CD14-positive monocyte (primary cell): ENCODE measurements at places on chromosomes 6 and 20.
A peak's percentile ranks its signal among the peaks of the same experiment; 100 is the strongest.

GRCh38 chr20:10213526-10213925 lies 5.1 kb upstream of the SNAP25 start:
- no peak for DNase-seq

- peak; percentile 69 for DNase-seq
These were observed 1.4 kb downstream of the MAPK13 start for GRCh38 chr6:36131511-36132245.

DNA sequence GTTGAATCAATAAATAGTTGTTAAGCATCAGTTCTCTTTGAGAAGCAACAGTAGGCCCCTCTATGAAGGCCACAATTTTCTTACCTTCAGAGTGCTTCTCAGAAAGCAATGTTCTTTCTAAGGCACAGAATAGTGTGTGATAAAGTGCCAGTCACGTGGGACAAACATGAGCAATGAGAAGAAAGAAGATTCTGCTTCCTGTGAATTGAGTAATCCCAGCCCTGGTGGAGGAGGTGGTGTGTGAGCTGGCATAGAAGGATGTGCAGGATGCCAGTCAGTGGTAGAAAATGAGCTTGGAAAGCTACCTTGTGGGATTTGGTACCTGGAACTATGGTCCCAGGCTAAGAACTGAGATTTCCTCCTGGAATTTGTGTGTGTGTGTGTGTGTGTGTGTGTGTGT lies 21.7 kb downstream of the KIZ start:
- peak; percentile 27 for DNase-seq

GRCh38 chr6:21037453-21037852 lies 503.2 kb downstream of the CDKAL1 start:
- no peak for DNase-seq

- DNase-seq = no peak
These were observed 2.3 kb downstream of the RPS18 start for GRCh38 chr6:33273924-33274902.

DNA sequence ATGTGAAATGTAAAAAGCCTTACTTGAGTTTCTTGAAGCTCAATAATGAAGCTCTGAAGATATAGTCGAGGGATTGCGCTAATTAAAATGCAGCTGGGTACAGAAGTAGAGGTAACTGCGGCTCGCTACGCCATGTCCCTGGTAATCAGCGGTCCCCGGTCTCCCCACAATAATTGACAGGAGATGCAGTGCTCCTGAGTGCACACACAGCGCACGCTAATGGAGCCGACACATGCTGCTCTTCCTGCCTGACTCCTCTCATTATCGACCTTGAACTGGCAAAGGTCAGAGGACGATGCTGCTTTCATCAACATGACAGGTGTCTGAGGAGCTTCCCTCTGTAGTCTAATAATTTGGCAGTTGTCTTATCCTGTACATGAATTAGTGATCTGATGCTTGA lies 365.9 kb downstream of the RNF144B start:
- DNase-seq = no peak

DNA sequence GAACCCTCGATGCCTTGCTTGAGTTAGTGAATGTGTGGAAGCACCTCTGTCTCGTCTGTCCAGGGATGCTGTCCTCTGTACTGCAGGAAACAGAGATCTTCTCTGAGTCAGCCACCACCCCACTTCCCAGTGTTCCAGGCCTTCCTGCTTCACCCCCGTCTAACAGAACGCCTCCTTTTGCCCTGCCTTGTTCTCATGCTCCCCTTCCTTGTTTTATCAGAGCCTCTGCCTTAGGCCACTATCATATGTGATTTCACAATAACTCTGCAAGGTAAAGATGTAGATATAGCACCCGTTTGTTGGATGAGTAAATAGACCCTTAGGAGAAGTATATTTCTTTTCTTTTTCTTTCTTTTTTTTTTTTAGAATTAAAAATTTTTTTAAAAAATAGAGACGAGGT lies 106.7 kb upstream of the CLDN20 start:
- DNase-seq = no peak

GRCh38 chr6:2766767-2767656 lies 1.8 kb downstream of the WRNIP1 start:
- DNase-seq = no peak

- DNase-seq = no peak
These were observed 8.0 kb upstream of the STX7 start for GRCh38 chr6:132520953-132521352.

DNA sequence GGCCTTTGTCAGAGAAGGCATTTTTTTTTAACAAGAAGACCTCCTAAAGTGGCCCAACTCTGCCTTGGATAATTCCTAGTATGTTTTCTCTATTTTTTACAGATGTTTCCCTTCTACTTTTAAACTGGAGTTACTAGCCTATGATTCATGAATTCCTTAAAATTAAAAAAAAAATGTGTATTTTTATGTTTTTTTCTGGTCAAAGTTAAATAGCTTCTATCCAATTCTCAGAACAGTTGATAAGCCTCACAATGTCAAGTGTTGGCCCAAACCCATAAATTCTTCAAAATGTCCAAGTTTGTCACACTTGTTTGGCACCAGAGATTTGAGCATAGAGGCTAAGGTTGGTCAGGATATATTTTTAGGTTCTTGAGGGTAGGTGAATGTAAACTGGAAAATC lies 64.0 kb downstream of the JAG1 start:
- no peak for DNase-seq

DNA sequence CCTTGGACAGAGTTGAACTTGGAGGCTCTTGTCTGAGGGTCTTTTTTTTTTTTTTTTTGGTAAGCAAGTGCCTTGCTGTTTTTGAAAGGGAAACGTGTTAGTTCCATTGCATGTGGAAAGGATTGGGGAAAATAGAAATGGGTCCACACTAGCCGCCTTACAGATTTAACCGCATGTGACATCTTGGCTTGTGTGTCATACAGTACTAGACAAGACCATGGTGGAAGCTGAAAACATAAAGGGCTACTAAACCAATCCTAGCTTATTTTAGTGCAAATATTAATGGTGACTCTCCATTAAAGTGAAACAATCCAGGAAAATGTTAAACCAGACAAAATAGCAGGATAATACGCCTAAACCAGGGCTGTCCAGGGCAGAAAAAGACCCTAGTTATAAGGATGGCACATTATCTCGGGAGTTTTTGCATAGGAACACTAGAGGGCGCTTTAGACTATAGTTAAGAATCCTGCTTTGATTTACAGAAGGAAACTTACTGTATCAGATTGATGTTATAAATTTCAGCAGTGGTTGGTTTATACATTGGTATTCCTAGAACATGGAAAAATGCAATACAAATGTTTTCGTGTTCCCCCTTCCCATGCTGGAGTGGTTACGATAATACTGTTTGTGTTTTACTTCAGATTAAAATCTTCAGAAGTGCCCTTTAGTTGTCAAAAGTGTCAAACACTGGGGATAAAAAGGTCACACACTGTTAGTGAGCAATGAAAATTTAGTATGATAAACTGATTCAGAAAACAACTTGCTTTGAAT lies 59.8 kb upstream of the DEK start:
- peak; percentile 77 for DNase-seq

GRCh38 chr20:40111282-40111681 lies 577.8 kb downstream of the MAFB start:
- no peak for DNase-seq

DNA sequence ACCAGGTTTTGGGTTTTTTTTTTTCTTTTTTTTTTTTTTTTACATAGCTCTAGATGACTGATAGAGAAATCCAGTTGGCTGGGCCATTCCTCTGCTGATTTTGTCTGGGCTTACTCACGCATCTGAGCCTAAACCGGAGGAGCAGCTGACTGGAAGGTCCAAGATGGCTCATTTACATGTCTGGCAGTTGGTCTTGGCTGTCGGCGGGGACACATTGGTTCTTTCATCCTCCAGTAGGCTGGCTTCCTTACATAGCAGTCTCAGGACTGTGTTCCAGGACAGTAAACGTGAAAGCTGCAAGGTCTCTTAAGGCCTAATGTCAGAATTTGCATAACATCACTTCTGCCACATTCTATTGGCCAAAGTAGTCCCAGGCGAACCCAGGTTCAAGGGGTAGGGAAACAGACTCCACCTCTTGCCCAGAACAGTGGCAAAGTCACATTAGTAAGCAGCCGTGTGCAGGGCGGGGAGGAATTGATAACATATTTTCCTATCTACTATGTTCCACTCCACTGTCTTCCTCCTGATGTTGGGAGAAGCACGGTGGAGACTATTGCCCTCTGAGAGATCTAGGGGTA lies 87.0 kb downstream of the CDH22 start:
- DNase-seq = no peak

DNA sequence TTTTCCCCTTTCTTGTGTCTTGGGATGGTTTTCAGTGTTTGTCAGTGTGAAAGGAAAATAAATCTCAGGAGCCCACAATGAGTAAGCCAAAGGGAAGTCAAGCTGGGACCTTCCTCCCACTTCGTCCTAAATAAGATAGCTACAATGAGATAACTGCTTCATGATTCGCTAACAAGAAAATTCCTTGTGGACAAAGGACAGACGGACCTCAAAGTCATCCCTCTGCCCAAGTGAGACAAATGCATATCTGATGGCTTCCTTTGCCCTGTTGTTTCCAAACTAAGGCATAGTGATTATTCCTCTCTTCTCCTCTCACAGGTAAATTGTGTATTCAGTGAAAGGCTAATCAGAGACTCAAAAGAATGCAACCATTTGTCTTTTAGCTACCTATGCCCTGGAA lies 26.1 kb upstream of the ADTRP start:
- DNase-seq = no peak

DNA sequence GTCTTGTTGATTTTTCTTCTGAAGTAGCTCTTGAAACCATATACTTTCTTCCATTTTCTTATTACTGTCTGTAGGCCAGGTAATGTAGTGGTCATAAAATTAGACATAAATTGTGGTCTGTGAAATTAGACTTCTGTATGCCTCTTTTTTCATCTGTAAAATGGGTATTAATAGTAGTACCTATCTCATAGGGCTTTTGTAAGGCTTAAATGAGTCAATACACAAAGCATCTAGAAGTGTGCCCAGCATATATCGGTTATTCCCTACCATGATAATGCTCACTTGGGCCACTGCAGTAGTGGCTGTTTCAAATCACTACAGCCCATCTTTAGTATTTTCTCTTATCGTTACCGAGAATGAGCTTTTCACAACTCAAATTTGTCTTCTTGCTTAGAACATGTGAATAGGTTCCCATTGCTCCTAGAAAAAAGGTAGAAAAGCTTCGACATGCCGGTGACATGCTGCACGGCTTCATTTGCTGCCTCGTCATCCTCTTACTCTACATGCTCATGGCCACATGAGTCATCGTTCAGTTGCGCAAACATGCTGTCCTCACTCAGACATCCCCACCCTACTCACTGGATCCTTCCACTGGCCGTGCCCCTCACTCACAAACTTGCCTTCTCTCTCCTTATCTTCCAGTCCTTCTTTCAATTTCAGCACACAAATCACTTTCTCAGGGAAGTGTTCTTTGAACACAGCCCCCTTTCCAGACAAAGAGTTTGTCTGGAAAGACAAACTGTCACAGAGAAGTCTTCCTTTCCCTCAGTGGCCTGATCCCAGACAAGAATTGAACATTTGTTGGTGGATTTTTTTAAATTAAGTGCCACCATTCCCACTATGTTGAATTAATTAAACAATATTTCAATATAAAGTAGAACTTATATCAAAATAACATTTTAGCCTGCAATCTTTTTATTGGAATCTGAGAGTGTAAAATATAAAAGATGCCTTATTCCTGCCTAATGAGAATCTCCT lies 32.2 kb upstream of the ERVFRD-1 start:
- DNase-seq = peak; percentile 99

- no peak for DNase-seq
These were observed 152.0 kb downstream of the PAK5 start for GRCh38 chr20:9686866-9687265.

- no peak for DNase-seq
These were observed 1.3 kb downstream of the BTBD3 start for GRCh38 chr20:11918981-11919380.

GRCh38 chr6:166478782-166479592 lies 96.2 kb upstream of the MPC1 start:
- DNase-seq = no peak
